ENCODE measurements at places on chromosomes 13 and 19. TPM values are rescaled to one million over a fixed set of nuclear protein-coding genes. Genes with fewer than 3 reads are reported as not detected.

CD177 gene
- not detected for total RNA-seq

AZU1 gene
- 0.15 TPM for total RNA-seq

FUT2 gene
- total RNA-seq = not detected

SLC7A10 gene
- total RNA-seq = 0.15 TPM

DIS3 gene
- total RNA-seq = 21.2 TPM
